ENCODE measurements at places on chromosomes 16 and 17.

DNA sequence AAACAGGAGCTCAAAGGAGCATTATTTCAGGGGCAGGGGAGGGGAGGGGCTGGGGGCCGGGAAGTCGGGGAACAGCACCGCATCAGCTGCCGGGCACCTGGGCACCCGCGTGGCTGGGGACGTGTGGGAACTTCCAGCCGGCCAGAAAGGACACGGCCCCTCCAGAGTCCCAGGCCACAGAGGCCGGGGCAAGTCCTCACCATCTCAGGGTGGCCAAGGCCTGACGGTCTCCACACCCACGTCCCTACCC, 1.1 kb downstream of the PGAP6 start:
- no peak for DNase-seq

DNA sequence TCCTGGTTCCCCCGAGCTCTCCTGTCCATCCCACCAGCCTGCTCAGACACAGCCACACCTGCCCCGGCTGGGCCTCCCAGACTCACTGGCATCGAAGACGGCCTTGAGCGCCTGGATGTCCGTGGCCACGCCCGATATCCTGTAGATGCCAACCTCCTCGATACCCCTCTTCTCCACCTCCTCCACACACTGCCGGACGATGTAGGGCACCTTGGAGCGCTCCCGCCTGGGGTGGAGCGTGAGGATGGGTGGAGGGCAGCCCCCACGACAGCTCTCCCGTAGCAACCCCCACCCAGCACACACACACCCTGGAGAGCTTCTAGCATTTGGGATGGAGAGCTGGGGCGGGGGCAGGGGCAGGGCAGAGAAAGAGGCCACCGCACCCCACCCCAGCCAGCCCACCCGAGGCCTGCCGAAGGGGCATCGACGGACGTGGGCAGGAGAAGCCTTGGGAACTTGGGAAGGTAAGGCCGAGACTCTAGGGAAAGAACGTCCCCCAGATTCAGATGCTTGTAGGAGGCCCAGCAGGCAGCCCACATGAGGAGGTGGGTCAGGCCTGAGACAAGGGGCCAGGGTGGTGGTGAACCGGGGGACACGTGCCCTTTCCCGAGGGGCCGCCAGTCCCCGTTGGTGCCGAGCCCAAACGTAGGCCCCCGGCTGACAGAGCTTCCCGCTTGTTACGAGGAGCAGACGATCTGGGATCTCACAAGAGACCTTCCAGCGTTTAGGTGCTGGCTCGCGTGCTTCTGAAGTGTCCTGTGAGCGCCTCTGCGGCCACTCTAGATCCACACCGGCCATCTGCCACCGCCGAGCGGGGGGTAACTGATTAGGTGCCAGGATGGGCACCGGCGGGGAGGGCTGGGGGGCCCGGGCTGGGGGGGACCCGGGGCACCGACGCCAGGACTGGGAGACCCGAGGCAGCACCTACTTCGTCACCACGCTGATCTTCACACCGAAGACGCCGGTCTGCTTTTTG, 15.1 kb downstream of the TIMM22 start:
- DNase-seq, result no peak

GRCh38 chr17:14033166-14033565, 36.1 kb upstream of the COX10 start:
- no peak for DNase-seq

GRCh38 chr17:80907281-80907680, 84.4 kb upstream of the CHMP6 start:
- no peak for DNase-seq

DNA sequence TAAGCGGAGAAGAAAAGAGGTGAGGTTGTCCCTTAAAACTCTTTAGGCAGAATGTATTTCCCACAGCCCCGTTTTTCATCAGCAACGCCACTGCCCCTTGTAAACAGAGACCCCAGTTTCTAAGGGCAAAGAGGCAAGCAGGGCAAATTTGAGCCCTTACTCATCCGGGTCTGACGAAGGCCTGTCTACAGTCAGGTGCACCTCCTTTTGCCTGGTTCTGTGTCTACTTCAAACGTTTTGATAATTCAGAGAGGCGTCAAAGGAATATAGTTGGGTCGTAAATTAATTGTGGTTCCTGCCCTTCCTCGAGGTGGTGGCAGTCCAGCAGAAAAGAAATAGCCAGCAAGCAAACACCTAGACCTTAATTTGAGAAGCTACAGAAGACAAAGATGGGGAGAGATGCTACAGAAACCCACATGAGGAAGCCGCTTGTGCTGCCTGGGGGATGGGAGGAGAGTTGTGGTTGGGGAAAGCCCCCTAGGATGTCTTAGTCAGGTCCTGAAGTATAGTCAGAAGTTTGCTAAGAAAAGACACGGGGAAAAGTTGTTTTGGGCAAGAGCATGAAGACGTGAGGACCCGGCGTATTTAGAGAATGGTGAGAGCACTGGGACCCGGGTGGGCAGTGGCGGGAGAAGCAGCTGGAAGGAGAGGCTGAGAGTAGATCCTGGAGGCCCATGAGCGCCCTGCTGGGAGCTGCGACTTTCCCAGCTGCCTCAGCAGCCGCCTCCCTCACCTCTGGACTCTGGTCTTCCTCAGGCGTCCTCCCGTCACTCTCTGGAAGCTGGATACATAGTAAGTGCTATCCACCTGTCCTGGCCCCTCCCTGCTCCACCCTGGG, 2.4 kb downstream of the FBRS start:
- DNase-seq, result peak; percentile 67

GRCh38 chr16:87949071-87949744, 2.0 kb upstream of the BANP start:
- no peak for DNase-seq

GRCh38 chr17:57451191-57451590, 194.9 kb downstream of the MSI2 start:
- DNase-seq, result no peak

GRCh38 chr17:82943339-82943738, 103.5 kb upstream of the ZNF750 start:
- no peak for DNase-seq

- no peak for DNase-seq
Observed at GRCh38 chr17:81954131-81955057, 6.6 kb downstream of the NOTUM start.

All from activated CD4-positive, alpha-beta T cell treated with anti-CD3 and anti-CD28 coated beads for 24 hours (primary cell).